ENCODE measurements at places on chromosomes 16 and 17.

DNA sequence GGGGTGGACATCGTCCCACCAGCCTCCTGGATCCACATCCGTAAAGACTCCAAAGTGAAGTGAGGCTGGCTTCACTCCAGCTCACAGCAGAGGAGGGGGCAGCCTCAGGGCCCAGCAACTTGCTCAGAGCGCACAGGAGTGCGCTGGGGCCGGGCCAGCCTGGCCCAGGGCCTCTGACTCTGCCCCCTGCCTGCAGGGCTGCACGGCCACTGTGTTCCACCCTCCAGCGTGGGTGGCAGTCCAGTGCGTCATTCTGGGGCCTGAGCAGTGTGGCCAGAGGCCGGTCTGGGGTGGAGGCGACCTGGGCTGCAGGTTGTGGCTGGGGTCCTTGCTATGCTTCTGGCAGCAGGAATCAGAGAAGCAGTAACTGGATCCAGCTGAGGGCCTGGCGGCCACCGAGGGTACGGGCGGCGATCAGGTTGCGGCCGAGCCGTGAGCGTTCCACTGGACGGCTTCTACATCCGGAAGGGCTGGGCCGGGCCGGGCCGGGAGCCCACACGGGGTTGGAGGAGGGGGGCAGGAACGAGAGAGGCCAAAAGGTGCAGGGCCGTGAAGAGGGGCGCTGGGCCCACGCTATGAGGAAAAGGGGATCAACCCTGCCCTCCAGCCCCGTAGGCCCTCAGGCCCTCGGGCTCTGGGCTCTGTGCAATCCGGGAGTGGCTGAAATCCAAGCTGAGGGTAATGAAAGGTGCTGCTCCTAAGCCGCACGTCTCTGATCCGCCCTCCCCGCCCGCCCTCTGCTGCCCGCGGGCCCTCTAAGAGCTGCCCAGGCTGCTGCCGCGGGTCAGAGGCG, at the start of gene FSCN2:
Gene FSCN2, plus strand, starts transcription at position 787 of the 793 bp plus-strand sequence. CDS start 155 bp downstream, outside the sequence.
- DNase-seq: no peak

DNA sequence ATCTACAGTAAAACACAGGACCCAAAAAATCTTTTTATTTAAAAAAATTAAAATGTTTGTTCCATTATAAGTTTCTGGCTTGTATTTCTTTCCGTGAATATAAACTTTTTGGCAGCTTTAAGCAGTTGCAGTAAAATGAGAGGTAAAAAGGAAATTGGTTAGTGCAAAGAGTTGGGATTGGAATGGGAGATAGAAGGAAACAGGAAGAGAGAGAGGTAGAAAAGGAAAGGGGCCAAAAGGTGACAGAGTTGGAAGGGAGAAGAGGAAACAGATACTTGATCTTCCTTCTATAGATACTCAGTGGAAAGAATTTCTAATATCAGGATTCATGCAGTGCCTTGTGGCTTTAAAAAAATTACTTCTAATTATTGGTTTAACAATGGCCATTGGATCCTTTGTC, 63.5 kb downstream of the NQO1 start:
- DNase-seq: no peak

- DNase-seq: no peak
Observed at GRCh38 chr16:79640513-79641360, 40.2 kb upstream of the MAF start.

DNA sequence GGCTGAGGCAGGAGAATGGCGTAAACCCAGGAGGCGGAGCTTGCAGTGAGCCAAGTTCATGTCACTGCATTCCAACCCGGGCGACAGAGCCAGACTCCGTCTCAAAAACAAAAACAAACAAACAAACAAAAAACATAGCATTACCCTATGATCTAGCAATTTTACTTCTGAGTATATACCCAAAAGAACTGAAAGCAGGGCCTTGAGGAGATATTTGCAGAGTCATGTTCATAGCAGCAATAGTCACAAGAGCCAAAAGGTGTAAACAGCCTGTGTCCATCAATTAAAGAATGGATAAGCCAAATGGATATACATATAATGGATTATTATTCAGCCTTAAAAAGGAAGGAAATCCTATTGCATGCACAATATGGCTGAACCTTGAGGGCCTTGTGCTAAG, 63.1 kb downstream of the TOM1L2 start:
- no peak for DNase-seq

All from left renal pelvis (tissue), 4 donors.